ENCODE measurements at places on chromosomes 4 and X.

DNA sequence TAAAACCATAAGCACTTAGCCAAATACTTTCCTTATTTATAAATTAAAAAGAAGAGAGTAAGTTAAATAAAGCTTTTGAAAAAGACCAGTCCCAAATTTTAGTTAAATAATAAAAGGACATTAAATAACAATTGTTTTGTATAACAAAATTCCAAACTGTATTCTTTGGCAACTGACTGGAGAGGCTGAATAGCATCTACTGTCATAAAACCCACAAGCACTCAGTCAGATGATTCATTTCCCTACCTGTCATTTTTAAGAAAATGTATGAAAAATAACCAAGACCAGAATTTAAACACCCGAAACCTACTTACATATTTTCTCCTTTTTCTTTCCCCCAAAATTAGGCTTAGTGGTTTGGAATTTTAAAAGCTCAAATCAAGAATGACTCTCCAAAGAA, 32.5 kb upstream of the SMIM10L2A start:
- DNase-seq: no peak

DNA sequence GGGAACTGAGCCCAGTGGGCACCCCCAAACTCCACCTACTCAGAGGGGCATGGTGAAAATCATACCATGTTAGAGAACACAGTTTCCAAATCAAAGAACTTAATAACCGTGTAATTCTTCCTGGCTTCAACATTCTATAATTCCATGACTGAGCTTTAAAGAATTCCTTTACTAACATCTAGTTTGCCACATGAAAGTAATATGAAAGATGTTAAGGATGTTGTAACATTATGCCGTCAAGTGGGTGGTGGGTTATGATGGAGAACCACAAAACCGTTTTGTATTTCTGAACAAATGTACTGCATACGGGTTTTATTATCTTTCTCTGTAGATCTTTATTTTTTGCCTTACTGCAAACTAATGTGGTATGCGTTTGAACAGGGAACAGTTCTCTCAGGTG, 549.0 kb upstream of the MAGEB2 start:
- DNase-seq: no peak

- no peak for DNase-seq
These were observed 43.3 kb downstream of the TMEM165 start for GRCh38 chr4:55439023-55439422.

DNA sequence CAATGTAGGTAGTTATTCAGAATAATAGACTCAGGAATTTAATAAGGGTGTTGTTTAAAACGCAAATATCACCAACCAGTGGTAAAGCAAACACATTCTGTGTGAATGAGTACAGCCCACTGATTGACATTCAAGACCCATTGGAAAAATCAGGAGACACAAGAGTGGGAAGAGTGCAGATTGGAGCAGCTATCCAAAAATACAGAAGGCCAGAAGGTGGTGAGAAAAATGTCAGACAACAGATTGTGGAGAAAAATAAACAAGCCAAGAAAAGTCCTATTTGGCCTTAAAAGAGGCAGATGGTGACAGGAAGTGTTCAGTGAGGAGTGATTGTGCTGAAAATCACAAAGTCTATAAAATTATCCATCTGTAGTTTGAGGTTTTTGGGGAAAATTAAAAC, 39.3 kb downstream of the CPE start:
- DNase-seq: no peak

- no peak for DNase-seq
These were observed 421.7 kb upstream of the INTU start for GRCh38 chr4:127210893-127211649.

- DNase-seq: no peak
These were observed 78.4 kb upstream of the MAP3K15 start for GRCh38 chrX:19593690-19594089.

GRCh38 chrX:133794126-133794525, 191.3 kb downstream of the GPC3 start:
- DNase-seq: no peak

- no peak for DNase-seq
These were observed 18.5 kb upstream of the RBPJ start for GRCh38 chr4:26302031-26302899.

GRCh38 chrX:116749943-116750342, 287.2 kb upstream of the CT83 start:
- no peak for DNase-seq

DNA sequence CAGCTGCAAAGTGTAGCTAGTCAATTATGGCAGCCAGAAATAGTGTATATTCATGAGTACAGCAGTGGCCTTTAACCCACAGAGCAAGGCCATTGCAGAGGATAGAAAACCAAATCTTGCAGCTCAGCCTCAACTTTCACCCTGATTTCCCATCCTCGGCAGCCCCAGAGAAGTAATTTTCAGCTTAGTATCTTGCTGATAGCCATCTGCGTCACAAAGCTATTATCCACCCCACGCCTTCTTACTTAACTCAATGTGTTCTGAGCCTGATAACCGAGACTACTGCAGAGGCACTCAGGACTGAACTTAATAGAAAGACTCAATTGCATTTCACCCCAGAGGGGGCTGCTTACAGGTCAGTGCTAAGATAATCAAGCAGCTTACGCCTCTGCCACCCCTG, 174.5 kb upstream of the MAOA start:
- no peak for DNase-seq

GRCh38 chr4:14596904-14597303, 405.4 kb upstream of the CPEB2 start:
- no peak for DNase-seq

GRCh38 chrX:74779175-74779574, 146.1 kb downstream of the NEXMIF start:
- no peak for DNase-seq

- no peak for DNase-seq
These were observed 9.5 kb downstream of the HPGDS start for GRCh38 chr4:94332983-94333590.
